ENCODE measurements at places on chromosomes 2 and 18.

DNA sequence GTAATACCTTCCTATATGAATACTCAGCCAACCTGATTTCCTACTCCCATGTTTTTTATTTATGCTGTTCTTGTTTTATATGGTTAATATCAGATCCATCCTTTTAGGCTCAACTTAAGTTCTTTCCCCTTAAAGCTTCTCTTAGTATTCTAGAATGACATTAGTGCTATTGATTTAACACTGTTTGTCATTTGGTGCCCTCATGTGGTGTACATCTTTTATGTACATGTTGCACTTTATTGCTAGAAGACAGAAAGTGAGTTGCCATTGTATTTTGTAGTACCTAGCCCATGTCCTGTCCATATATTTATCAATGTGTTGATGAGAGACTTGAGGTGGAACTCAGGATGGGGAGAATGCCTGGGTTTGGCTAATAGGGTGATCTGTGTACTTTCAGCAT, 2.5 kb downstream of the HTRA2 start:
- DNase-seq: no peak

DNA sequence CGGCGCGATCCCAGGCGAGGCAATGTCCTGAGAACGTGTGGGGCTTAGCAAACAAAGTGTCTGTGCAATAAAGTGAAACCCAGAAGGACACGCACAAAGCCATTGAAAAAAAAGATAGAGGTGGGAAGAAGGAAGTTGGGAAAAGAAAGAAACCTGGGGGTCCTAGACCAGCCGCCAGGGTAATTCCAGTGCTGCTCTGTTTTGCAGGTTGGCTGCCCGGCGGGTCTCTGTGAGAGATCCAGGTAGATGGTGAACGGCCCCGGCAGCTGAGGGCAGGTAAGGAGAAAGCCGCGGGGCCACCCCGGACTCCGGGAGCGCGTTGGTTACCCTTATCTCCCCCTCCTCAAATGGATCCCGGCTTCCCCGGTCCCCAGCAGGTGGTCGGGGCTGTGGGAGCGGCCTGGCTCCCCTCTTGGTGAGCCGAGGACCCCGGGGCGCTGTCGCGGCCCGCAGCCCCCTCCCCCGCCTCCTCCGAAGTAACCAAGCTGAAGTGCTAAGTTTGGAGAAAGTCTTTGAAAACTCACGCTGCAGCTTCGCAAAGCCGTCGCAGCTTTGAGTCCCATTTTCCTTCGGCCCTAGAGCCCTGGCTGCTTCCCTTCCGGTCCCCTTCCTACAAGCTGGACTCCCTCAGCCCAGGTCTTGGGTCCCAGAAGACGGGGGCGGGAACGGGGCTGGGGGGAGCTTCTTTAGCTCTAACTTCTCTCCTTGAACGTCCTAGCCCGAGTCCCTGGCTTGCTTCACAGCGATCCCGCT, 588 bp downstream of the OTX1 start:
- peak; percentile 84 for DNase-seq

- no peak for DNase-seq
Measured at GRCh38 chr2:10978090-10978670, 66.4 kb downstream of the KCNF1 start.

- DNase-seq: no peak
Measured at GRCh38 chr2:119469661-119470297, 38.1 kb downstream of the TMEM37 start.

DNA sequence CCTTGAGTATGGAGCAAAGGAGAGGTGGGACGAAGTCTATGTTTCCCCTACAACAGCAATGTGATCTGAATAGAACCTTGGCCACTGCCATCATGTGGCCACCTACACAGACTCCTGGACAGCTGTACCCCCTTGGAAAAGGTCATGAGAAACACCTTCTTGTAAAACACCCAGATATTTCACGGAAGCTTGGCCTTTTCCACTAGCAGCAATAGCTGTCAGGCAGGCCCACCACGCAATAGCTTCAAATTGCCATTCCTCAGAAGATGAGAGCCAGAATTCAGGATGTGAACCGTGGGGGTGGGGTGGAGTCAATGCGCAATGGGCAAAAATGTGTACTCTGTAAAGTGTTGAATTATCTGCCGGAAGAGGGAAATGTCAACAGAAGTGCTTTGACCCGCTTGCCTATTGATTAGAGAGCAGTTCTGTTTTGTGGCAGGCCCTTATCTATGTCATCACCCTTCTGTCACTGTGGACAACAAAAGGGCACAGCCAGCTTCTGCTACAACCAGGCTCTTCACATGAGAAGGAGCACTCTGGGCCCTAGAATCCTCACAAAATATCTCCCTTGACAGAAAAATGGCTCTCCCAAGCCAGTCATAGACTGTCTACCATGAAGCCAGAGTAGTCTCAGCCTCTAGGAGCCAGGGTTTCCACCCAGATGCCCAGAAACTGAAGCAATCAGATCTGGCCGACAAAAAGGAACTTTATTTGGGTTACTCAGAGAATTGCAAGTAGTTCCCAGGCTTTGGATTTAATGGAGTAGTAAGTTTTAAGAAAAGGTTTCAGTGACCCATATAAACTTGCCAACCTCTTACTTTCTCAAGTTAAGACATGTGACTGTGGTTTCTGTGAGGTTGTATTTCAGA, 9.5 kb downstream of the INPP1 start:
- no peak for DNase-seq

DNA sequence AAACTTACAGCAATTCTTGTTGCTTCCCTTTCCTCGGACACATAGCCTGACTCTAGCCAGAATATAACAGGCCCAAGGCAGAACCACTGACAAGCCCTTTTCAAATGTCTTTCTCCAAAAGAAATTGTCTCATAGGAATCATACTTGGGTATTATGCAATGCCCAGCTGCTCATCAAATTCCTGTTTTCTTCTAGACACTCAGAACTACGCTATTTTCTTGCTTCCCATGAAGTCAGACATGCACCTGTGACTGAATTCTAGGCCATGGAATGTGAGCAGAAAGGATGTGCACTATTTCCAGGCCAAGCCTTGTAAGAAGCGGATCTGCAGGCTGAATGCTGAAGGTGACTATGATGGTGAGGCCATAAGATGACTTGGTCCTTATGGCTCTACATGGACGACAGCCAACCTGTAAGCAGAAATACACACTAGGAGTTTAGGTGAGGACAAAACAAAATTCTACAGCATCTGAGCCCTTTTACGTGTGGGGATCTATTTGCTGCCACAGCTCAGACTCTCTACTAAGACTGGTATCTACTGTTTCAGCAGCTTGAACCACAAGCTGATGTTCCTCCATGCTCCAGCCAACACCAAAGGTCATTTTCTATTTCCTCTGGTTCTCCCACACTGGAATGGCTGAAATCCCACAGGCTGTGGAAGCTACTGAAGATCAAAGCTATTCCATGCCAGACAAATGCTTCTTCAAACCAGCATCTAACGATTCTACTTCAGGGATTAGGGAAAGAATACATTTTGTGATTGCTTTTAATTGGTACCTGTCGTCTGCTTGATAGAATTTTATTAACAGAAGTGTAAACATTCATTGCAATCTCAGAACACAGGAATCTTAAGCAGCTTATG, 378.7 kb downstream of the RBM43 start:
- DNase-seq: no peak

DNA sequence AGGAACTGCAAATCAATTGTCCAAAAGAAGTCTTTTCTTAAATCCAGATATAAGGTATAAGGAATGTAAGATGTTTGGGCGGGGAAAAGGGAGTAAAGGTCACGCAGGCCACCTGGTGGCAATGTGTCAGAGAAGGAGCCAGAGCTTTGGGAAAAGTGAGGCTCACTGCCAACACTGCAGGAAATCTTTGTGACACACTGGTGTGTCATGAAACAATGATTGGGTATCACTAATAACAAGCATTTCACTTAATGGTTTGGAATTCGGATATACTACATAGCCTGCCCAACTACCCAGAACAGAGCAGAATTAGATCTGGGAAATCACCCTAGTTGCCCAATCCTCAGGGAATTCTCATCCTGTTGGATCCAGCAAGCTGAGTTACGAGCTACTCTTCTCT, 61.0 kb downstream of the RBMS1 start:
- DNase-seq: peak; percentile 61

DNA sequence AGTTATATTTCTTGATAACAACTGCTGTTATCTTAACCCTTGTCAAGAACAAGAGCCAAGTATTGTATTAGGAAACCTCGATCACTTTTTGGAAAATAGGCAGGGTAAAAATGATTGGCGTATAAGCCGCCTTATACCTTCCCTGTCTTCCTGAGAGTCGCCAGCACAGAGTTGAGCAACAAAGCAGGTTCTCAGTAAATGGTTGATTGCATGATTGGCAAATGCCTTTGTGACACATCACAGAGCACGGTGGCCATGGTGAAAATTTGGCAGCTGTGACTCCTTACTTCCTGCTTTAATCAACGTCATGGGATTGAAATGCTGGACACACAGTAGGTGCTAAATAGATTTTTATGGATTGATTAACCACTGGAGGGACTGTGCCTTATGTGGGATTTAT, 3.9 kb upstream of the KLHL29 start:
- no peak for DNase-seq

DNA sequence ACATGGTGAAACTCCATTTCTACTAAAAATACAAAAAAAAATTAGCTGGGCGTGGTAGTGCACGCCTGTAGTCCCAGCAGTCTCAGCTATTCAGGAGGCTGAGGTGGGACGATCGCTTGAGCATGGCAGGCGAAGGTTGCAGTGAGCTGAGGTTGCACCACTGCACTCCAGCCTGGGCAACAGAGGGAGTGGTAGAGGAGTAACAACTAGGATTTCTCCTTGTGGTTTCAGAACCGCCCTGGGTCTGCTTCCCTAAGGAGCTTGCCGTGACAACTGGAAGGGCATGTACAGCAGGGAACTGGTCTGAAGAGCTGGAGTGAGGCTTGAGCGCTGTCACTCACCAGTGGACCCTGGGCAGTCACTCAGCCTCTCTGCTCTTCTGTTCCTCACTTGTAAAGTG, 29.1 kb downstream of the REEP1 start:
- no peak for DNase-seq

DNA sequence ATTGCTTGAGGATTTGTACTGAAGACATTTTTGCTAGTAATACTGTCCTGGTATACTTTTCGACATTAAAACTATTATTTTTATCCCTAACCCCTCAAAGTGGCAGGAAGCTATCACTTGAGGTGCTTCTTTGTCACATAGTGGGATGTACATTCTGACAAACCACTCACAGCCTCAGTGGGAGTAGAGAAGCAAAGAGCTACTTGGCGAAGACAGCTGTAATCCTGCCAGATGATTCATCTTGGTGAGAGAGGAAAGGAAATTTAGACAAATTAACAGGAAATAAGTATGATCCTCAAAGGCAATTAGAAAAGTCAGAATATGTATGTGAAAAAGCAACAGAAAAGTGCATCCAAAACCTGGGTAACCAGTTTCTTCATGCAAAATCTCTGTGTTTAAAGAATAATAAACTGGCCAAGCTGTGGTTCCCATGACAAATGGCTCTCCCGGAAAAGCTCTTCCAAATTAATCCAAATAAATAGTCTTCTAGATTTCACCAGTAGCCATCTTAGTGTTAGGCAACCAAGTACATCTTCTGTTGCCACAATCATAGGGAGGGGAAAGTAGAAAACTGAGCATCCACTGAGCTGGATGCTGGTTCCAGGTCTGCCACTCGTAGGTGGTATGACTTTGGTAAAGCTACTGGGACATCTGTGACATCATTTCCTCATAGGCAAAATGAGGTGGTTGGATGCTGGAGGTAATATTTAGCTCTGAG, 308.0 kb upstream of the LYPD1 start:
- DNase-seq: no peak

- no peak for DNase-seq
Measured at GRCh38 chr2:43233218-43234212, 7.1 kb upstream of the ZFP36L2 start.

- DNase-seq: no peak
Measured at GRCh38 chr2:176997792-176998169, 214.8 kb upstream of the HNRNPA3 start.

DNA sequence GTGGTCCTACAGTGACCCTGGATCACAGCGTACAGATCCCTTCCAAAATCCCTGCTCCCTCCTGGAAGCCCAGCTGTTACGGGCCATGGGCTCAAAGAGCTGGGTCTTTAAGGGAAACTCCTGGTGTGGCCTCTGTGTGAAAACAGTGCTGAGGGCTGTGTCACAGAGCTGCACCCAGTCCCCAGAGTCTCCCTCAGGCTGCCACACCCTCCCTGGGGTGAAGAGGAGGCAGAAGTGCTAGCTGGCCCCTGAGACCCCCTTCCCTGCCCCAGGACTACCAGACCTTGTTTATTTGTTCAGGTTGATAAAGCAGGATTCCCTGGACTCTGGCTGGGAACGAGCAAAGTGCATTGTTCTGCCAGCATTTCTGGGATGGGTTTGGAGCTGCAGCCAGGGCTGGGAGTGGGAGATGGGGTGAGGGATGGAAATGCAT, 7.7 kb downstream of the ATOH8 start:
- peak; percentile 54 for DNase-seq

DNA sequence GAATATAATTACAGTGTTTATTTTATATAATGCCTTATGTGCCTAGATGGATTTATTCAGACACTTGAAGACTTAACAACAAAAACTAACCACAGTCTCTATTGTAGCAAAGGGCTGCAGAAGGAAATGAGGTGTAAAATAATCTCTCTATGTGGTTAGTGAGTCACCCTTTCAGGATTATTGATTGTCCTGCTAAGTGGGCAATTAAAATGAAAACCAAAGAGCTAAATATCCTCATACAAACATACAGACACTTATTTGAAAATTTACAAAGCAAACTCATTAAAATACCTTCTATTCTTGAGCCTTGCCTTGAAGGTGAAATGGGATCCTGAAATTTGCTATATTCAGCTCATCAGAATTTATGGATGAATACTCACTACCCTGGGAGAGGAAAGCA, 27.7 kb upstream of the DCC start:
- no peak for DNase-seq

- no peak for DNase-seq
Measured at GRCh38 chr2:174589334-174589733, 8.3 kb downstream of the WIPF1 start.

- no peak for DNase-seq
Measured at GRCh38 chr2:190519975-190520767, 14.4 kb downstream of the NEMP2 start.

GRCh38 chr2:215981115-215981514, 32.2 kb downstream of the MREG start:
- DNase-seq: no peak

- DNase-seq: no peak
Measured at GRCh38 chr2:191724015-191724414, 46.1 kb downstream of the NABP1 start.

DNA sequence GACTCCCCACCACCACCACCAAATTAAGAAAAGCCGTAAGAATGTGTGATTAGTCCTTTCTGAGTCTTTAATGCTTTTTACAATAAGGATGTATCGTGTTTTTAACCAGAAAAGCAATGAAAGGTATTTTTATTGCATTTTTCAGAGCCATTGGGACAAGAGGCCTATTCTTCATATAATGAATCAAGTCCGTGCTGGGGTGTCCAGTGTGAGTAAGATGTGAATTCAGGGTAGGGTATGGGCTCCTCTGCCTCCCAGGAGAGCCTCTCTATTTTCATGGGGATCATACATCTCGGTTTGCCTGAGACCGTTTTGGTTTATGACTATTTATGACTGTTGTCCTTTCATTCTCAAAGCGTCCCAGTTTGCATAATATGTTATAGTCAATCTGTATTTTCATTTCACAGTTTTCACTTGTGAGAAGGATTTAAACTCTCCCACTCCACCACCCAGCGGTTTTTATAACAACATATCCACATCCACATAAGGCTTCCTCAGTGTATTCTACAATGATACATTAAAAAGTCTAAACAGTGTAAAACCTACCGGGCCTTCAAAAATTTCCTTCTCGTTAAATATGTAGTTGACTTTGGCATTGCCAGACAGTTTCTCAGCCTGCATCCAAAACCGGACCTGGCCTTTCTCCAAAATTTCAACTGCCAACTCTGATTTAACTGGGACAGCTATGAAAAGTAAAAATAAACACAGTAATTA, 80.8 kb upstream of the LPIN2 start:
- DNase-seq: no peak
